H54 (cell line): ENCODE measurements at places on chromosomes 6 and 20.

GRCh38 chr6:49913636-49914375 is 47.5 kb upstream of the CRISP1 start:
- DNase-seq: no peak

DNA sequence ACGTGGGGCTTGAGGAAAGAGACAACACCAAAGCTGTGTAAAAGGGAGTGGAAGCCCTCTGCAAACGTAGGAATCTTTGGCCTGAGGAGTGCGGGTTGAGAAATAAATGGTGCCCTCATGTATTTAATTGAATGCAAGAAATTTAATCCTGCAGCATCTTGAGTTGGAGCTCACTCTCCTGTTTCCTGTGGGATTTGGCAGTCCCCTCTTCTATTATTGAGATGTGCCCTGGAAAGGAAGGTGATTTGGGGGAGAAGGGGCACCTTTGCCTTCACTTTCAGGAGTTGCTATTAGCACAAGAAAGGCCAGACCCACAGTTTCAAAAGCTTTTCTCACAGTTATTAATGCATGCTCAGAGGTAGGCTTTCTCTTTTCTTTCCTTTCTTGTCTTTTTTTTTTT is 201.4 kb upstream of the HDDC2 start:
- no peak for DNase-seq

GRCh38 chr6:82589509-82590206 is 226.0 kb downstream of the TPBG start:
- peak; percentile 6 for DNase-seq

GRCh38 chr6:148617530-148617929 is 129.3 kb upstream of the UST start:
- no peak for DNase-seq

DNA sequence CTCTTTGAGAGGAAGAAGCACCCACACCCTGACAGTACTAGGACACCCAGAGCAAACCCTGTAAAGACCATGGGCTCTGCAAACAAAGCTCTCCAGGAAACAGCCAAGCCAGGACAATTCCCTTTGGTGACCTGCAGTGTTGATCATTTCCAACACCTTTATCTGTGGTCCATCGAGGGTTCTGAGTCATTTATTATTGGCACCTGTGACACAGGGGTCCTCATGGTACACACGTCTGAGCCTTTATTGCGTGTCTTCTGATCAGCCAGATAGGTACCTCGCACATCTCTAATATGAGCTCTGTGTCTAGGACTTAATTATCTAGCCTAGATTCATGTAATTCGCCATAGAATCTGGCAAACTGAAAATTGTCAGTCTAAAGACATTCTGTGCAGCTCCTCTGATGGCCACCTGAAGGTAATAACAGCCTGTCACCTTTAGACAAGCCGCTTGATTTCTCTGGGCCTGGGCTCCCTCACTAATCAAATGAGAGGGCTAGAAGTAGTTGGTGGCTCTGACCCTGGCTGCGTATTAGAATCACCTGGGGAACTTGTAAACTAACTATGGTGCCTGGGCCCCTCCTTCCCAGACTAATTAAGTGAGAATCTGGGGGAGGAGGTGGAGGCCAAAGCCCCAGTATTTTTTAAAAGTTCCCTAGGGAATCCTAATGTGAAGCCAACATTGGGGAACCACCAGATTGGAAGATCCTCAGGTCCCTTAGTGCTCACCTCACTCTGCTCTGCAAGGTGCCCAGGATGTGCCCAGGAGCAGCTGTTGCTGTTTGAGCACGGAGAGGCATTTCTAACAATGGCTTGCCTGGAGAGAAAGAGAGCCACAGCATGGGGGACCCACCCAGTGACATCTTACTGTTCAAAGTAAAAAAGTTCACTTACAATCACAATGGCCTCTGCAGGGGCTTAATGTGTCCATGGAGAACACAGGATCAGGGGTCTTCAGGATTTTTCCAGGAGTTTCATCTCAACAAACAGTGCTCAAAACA is 122.0 kb upstream of the ARID1B start:
- no peak for DNase-seq

DNA sequence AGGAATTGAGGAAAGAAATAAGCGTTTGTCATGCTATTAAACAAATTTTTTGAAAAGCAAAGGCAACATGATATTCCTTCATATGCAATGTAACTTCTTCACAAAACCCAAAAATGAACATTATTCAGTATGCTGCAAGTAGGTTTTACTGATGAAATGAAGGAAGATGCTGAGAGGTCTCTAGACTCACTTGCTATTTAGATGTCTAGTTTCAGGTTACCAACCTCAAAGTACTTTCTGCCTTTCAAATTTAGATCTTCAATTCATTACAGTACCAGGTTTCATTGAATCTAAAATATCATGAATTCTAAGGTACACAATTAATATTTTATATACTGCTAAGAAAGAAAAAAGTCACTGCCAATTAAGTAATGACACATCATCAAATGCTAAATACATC is 39.9 kb downstream of the MYO6 start:
- DNase-seq: no peak

DNA sequence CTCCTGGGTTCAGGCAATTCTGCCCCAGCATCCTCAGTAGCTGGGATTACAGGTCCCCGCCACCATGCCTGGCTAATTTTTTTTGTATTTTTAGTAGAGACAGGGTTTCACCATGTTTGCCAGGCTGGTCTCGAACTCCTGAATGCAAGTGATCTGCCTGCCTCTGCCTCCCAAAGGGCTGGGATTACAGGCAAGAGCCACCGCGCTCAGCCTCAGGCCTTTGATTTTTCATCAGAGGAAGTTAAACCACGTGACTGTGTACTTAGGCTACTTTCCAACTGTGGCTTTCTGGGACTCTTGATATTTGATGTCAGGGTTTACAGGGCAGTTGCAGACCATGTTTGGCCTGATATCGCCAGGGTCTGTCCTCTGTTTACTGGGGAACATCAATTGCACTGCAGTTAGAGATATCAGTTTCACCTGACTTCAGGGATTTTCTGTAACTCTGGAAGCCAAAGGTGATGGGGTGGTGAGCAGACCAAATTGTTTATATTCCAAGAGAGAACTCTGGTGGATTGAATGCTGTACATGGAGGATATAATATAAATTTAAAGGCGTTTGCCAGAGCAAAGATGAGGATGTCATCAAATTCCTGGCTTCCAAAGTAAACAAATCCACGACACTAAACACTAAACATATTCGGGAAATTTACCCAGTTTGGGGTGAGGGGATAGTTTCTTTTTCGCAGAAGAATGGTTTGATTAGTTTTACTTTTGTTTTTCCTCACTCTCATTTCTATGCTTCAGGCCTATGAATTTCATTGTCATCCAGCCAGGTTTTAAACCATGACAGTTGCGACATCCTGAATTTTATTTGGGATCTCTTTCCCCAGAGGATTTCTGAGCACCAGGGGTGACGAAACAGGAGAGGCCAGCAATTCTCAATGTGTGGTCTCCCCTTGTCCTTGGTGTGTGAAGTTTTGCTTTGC is 4.2 kb downstream of the PSMF1 start:
- no peak for DNase-seq

- no peak for DNase-seq
Observed at GRCh38 chr20:50883856-50884255, 47.4 kb downstream of the ADNP start.

- DNase-seq: no peak
Observed at GRCh38 chr6:117974914-117975627, 68.0 kb downstream of the SLC35F1 start.

- no peak for DNase-seq
Observed at GRCh38 chr20:58003525-58003924, 224.9 kb downstream of the ANKRD60 start.

DNA sequence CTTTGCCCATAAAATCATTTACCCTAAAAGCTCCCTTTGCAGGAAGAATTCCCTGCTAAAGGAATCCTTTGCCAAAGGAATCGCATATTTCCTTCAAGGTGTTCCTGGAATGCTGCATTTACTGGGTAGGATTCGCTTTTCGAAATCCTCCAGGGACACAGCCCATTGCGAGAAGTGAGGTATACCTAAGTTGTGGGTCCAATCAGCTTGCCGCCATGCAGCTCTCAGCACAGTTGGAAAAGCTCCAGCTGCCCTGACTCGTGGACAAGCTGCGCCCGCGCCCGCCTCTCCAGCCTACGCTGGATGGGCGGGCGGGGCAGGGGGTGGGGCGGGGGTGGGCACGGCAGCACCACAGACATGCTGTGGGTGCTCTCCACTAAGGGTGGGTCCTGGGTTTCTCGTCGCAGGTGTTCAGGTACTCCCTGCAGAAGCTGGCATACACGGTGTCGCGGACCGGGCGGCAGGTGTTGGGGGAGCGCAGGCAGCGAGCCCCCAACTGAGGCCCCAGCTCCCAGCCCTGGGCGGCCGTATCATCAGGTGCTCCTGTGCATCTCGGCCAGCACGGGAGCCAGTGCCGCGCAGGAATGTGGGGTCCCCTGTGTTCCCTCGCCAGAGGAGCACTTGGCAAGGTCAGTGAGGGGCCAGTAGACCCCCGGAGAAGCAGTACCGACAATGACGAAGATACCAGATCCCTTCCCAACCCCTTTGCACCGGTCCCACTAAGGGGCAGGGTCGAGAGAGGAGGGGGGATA is 1.4 kb downstream of the NNAT start:
- DNase-seq: no peak

GRCh38 chr20:13158369-13158768 is 62.7 kb upstream of the ISM1 start:
- no peak for DNase-seq

DNA sequence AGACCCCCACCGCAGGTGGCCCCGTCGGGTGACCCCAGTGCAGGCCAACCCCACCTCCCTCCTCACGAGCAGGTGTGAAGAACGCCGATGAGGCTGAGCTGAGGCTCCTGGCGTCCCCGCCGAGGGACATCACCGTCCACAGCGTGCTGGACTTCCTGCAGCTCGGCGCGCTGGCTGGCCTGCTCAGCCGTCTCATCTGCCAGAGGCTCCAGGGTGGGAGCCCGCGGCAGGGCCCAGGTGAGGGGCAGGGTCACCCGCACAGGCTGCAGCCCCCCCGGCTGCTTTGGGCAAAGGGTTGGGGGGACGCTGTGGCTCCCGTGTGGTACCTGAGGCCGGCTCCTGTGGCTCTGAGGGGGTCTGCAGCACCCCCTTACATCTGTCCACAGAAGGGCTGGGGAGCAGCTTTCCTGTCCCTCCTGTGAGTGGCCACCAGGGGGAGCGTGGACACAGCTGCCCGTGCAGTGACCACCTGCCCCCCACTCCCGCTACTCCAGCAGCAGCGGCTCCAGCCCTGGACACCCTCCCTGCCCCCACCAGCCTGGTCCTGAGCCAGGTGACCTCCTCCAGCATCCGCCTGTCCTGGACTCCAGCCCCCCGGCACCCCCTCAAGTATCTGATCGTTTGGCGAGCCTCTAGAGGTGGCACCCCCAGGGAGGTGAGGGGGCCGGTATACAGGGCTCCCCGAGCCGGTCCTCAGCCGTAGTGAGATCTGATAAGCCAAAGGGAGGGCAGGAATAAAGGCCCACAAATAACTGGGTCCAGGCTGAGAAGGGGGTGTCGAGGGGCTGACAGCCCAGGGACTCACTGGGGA is 16.5 kb downstream of the COL20A1 start:
- peak; percentile 74 for DNase-seq

DNA sequence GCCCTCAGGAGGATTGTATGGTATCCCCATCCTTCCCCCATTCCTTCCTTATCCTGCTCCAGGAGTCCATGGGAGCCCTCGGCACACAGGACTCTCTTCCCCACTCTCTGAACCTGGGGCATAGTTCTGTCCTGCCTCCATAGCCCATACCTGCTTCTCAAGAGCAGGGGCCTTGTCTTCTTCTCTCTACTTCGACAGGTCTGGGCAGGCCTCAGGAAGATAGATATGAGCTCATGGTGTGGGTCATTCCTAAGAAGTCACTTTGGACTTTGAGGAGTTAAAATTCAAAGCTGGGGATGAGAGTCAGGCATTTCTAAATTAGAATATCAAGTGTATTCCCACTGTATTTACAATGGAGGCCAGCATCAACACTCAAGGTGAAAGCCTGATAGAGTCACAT is 8.4 kb upstream of the ADA start:
- DNase-seq: no peak

GRCh38 chr6:28794175-28795002 is 129.4 kb downstream of the TRIM27 start:
- no peak for DNase-seq

GRCh38 chr6:11855743-11856142 is 77.1 kb upstream of the ADTRP start:
- DNase-seq: no peak

- no peak for DNase-seq
Observed at GRCh38 chr20:64029293-64030117, 6.5 kb upstream of the C20orf204 start.

GRCh38 chr6:14748679-14749078 is 497.2 kb upstream of the JARID2 start:
- DNase-seq: no peak

DNA sequence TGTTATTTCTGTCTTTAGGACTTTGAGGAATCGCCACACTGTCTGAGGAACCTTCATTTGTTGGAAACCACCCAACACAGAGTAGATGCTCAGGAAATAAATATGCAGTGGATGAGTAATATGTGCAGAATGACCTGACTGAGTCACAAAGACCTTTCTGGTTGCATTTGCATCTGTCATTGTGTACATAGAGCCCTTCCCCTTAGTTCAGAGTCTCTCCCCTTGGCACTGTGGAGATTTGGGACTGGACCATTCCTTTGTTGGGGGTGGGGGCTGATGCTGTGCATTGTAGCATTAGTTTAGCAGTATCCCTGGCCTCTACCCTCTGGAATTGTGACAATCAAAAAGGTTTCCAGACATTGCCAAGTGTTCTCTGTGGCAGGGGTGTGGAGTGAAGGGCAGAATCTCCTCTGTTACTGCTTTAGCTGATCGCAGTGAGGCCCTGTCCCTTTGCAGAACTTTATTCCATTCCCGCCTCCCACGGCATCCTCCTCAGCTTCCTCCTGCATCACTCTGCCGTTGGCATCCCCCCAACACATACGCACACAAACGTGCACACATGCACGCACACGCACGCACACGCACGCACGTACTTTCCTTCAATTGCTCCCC is 64.5 kb downstream of the EYA2 start:
- peak; percentile 36 for DNase-seq

DNA sequence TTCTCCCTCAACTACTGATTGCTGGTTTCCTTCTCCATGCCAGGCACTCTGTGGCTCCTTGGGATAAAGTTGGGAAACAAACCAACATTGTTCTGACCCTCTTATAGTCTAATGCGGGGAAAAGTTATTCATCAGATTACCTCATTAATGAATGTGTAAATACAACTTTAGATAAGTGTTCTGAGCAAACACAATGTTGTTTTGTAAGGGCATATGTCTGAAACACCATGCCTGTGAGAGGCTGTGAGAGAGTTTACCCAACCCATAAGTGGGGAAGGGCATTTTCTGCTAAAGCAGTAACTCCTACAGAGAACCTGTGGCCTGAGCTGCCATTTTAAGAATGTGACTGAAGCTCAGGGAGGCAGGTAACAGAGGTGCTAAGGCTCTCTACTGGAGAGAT is 283.5 kb downstream of the KHDC1L start:
- no peak for DNase-seq

GRCh38 chr6:4948781-4949450 is 54.9 kb downstream of the RPP40 start:
- no peak for DNase-seq

DNA sequence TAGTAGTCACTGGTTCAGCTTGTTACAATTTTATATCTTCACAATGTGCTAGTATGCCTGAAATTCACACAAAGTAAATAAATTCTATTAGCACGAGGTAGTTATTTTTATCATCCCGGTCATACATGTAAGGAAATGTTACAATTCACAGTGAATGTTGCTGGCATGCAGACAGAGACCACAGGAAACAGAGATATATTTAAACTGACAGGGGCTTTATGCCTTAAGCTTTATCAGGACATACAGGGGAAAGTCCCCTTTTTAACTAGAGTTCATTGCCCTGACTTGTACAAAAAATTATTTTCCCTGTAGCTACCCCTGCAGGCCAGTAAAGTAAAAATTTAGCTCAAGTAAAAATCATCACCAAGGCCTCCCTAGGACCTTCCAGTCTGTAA is 712.0 kb upstream of the NRSN1 start:
- no peak for DNase-seq
